ENCODE measurements at places on chromosomes 7 and 10.

DNA sequence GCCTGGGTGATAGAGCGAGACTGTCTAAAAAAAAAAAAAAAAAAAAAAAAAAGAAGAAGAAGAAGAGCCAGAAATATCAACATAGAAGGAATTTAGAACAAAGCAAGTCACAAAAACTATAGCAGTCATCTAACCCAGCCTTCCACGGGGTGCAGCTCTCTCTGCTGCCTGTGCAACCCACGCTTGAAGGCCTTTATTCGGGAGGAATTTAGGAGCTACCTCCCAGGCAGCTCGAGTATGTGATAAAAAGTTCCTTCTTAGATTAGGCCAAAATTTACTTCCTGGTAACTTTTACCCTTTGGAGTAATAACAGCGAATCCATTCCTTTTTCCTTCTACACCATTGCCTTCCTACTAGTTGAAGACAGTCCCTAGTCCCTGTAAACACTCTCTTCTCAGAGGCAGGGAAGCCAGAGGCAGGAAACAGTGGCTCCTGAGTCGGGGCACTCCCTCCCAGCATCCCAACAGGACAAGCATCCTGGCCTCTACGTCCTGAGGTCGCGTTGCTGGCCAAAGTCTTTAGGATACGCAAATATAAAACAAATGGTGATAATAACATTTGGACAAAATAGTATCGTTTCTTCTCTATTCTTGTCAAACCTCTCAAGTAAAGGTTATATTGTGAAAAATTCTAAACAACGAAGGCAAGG is 109.3 kb upstream of the KMT2C start:
- no peak for DNase-seq

DNA sequence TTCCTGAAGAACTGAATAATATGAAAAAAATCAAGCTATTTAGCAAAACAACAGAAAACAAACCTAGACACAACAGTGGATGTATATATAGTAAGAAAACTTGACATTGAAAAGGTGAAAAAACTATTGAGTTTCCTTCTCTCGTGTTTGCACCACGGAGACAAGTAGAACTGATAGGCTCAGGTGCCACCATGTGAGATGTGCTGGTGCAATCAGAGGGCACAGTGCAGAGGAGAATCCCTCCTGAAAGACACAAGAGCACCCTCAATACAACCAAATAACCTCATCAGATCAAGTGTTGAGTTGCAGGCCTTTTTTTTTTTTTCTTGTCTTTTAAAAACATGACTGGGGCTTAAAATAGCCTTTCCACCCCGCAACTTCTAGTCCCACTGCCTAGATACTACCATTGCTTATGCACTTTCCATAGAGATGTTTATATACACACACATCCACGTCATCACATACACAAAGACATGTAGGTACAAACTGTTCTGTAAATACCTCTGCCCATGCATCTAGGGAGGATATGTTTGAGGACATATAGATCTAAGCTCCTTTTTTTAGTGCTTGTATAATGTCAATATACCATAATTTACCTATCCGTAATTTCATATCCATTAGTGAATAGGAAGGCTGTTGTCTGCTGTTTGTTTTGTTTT is 54.1 kb downstream of the UBE2H start:
- DNase-seq = no peak

DNA sequence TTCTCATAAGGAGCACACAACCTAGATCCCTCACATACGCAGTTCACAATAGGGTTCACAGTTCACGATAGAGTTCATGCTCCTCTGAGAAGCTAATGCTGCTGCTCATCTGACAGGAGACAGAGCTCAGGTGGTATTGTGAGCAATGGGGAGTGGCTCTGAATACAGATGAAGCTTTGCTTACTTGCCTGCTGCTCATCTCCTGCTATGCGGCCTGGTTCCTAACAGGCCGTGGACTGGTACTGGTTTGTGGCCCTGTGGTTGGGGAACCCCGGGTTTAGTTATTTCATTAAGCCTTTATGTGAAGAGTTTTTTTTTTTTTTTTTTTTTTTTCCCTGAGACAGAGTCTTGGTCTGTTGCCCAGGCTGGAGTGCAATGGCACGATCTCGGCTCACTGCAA is 19.4 kb downstream of the SLK start:
- no peak for DNase-seq

DNA sequence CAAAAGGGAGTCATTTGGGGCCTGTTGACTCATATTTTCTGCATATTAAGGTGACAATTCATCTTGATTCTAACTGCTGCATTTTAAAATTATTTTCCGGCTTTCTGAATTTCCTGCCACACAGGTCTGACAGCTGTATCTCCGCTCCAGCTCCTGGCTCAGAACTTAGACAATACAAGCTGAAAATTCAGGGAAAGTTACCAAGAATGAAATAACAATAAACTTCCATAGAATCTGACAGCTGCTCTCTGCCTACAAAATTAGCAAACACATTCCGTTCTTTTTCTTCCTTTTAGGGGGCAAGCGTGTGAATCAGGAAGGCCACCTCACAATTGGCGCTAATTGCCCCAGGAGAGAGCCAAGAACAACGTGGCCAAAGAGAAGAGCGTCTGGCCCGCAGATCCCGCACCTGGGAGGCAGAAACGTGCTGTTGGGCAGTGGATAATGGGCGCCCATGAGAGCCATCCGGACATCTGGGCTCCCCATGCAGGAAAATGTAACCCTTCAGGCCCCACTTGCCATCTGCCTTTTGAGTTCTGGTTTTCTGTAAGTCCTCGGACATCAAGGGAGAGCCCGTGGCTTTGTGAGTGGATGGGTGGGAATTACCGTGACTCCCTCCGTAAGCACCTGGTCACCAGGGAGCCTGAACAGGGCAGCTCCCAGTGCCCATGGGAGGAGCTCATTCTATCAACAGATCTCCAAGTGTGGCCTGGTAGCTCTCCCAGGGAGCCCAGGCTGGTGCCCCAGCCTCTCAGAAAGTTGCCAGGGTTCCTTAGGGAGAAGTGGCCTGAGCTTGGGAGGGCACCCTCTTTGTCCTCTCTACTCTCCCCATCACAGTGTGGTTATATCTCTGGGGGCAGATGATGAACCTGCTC is 5.0 kb downstream of the CLRN3 start:
- no peak for DNase-seq

DNA sequence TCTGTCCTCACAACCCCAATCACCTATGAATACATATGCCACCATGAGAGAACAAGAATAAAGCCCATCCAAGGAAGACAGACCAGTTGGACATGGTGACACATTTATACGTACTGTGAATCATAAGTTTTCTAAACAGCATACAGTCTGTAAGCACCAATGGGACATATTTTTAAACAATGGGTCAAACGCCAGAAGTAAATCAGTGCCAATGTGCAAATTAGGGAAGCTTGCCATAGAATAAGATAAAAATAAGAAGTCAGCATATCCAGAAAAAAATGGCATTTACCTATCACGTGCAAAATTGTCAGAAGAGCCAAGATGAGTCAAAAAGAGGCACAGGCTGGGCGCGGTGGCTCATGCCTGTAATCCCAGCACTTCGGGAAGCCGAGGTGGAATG is 910.4 kb downstream of the SORCS1 start:
- DNase-seq = no peak

DNA sequence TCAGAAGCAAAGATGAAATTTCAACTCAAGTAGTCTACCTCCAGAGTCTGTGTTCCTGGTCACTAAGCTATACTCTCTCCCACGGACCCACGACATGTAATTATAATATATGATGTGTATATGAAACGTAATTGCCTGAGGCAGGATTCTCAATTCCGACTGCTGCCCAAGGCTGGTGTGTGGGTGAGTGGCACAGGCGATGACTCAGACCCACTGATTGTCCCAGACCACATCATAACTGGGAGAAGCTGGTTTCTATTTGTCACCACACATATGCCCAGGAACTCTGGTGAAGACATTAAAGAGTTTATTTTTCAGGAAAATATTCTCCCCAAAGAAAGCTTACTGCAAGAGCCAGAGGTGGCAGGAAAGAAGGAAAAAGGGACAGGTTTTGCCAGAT is 219.3 kb downstream of the JAZF1 start:
- no peak for DNase-seq

All from activated naive CD4-positive, alpha-beta T cell treated with anti-CD3 and anti-CD28 coated beads, Interleukin-2, amount 50 U/mL, for 16 hours (primary cell).